Breast epithelium (tissue), 4 donors: ENCODE measurements at places on chromosomes 7 and 10. TPM values are rescaled to one million over a fixed set of nuclear protein-coding genes. Genes with fewer than 3 reads are reported as not detected.

- H3K36me3 ChIP-seq, result no peaks in the 10 kb centered on the region
- H3K4me3 ChIP-seq, result no peak overlapping the region
- no peak for DNase-seq
- no peak overlapping the region for H3K27ac ChIP-seq
- H3K4me1 ChIP-seq, result no peaks in the 10 kb centered on the region
- no peaks in the 10 kb centered on the region for H3K27me3 ChIP-seq
These were observed 323.7 kb downstream of the RPS24 start for GRCh38 chr10:78357141-78358063.

- H3K4me3 ChIP-seq, result no peak overlapping the region
- H3K36me3 ChIP-seq, result no peaks in the 10 kb centered on the region
- H3K4me1 ChIP-seq, result no peaks in the 10 kb centered on the region
These were observed 159.7 kb downstream of the GNAI1 start for GRCh38 chr7:80294346-80294745.

DNA sequence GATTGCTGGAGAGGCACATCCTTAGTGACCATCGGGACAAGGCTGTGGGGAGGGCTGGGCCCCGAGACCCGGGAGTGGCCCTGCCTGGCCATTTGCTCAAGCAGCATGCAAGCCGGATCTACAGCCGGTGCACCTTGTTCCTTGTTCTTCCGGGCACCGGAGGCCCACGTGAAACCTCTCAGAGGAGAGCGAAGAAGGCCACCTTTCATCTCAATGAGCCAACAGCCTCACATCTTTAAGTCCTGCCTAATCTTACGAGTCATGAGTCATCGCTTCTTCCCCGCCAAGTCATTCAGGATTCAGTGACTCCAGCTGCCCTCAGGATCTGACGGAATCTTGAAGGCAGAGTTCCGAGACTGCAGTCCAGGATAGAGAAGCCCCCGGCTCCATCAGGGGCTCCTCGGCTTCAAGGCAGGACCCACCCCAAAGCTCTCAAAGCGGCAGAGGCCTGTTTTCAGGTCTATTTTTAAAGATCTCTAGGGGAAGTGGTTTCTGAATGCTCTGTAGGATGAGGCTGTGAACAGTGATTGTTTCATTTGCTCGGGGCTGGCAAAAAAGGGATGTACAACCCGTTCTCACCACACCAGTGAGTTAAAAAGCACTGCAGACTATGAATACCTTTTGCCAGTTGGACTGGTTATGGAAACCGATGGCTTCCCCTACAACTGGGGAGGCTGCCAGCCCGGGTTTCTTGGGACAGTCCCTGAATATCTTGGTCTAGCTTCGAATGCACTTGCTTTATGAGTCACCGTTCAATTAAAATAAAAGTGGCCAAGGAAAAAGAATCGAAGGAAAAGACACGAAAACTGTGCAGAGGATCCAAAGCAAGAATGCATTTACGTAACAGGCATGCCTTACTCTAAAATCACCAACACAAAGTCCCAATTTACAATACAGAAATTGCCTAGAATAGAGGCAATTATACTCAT is 57.2 kb upstream of the ECHDC3 start:
- H3K4me1 ChIP-seq, result no peaks in the 10 kb centered on the region
- peak; percentile 77 for DNase-seq
- peak overlapping the region; percentile 89 for H3K27ac ChIP-seq
- peak overlapping the region; percentile 27 for H3K4me3 ChIP-seq
- H3K36me3 ChIP-seq, result no peaks in the 10 kb centered on the region

DNA sequence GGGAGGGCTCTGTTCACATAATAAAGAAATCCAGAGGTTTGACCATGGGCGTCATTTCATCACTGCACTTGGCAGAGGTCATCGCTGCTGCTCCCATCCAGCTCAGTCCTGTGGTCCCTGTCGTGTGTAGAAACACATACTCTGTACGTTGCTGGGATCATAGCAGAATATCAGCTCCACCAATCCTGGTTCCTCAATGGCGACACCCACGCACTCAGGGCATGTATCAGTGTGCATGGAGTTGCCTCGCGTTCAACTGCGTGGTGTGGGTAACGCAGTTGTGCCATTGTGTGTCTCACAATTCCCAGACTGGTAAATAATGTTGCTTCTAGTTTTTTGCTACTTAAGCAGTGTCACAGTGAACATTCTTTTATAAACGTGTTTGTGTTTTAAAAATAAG is 111.1 kb downstream of the LHPP start:
- no peaks in the 10 kb centered on the region for H3K27me3 ChIP-seq
- no peaks in the 10 kb centered on the region for H3K4me1 ChIP-seq
- no peak overlapping the region for H3K4me3 ChIP-seq

DNA sequence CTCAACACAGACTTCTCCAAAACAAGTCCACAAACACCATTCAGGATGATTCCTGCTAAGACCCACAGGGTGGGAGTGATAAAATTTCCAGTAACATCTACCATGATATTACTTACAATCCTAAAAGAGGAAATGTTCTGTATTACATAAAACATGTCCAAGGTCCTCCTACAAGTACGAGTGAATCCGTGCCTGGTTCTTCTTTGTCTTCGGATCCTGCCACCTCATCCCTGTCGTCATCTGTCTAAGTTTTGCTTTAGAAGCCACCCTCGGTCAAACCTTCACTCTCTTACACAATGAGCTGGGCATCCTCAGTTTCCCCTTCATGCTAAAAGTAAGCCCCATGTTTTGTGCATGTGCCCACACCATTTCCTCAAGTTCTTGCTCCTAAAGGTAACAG is 279.0 kb downstream of the KCNMA1 start:
- H3K4me3 ChIP-seq, result no peak overlapping the region
- H3K36me3 ChIP-seq, result no peaks in the 10 kb centered on the region
- no peak overlapping the region for H3K27ac ChIP-seq
- H3K27me3 ChIP-seq, result no peaks in the 10 kb centered on the region

- no peaks in the 10 kb centered on the region for H3K27me3 ChIP-seq
- no peaks in the 10 kb centered on the region for H3K36me3 ChIP-seq
- H3K4me3 ChIP-seq, result no peak overlapping the region
- H3K4me1 ChIP-seq, result no peaks in the 10 kb centered on the region
These were observed 35.1 kb downstream of the RTKN2 start for GRCh38 chr10:62233356-62234076.

DNA sequence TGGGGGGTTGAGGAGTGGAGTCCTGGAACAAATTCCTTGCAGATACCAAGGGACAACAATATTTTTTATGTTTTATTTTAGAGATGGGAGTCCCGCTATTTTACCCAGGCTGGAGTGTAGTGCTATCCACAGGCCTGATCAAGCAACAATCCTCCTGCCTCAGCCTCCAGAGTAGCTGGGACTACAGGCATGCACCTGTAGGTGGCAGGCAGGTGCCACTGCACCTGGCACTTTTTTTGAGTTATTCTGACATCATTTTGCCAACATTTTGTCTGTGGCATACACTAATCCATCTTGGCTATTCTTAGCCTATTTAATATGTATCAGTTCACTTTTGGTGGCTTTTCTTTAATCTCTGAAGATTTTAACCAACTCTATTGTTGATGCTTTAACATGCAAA is 317.8 kb upstream of the MTPN start:
- DNase-seq, result no peak
- no peaks in the 10 kb centered on the region for H3K27me3 ChIP-seq
- no peak overlapping the region for H3K4me3 ChIP-seq
- no peak overlapping the region for H3K27ac ChIP-seq
- H3K4me1 ChIP-seq, result no peaks in the 10 kb centered on the region

GRCh38 chr7:91286432-91286831 is 22.2 kb downstream of the FZD1 start:
- no peaks in the 10 kb centered on the region for H3K36me3 ChIP-seq
- H3K27me3 ChIP-seq, result no peaks in the 10 kb centered on the region
- H3K4me1 ChIP-seq, result no peaks in the 10 kb centered on the region
- H3K4me3 ChIP-seq, result no peak overlapping the region

GRCh38 chr10:22341190-22341925 is 3.9 kb upstream of the SPAG6 start:
- peaks cover 86% of the 10 kb centered on the region for H3K27me3 ChIP-seq
- H3K36me3 ChIP-seq, result no peaks in the 10 kb centered on the region
- peak overlapping the region; percentile 92 for H3K27ac ChIP-seq
- DNase-seq, result no peak
- H3K4me1 ChIP-seq, result peaks cover 4% of the 10 kb centered on the region

The MOGAT3 gene
- 2.6 TPM for total RNA-seq

The ICA1 gene
- 45.7 TPM for total RNA-seq
